ENCODE measurements at places on chromosomes 4 and X. TPM values are rescaled to one million over a fixed set of nuclear protein-coding genes. Genes with fewer than 3 reads are reported as not detected.

DNA sequence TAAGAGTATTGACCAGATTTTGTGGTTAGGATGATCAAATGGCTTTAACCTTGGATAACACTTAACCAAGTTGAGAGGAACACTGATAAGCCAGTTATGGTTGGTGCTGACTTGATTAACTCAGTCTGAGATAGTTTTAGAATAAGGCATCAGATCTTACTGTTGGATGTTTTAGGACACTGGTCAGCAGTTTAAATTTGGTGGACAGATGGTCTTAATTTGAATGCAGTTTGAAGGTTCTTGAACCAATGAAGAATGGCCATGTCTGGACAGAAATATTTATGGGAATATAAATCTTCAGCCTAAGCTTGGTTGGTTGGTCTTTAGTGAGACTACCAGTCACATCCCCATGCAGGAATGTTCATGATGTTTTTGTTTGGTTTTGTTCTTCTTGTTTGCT, 2.6 kb upstream of the GIMD1 start:
- H3K27ac ChIP-seq = no peak overlapping the region
- H3K27me3 ChIP-seq = no peaks in the 10 kb centered on the region
- DNase-seq = no peak
- no peak overlapping the region for H3K4me3 ChIP-seq
- H3K36me3 ChIP-seq = no peaks in the 10 kb centered on the region

- no peaks in the 10 kb centered on the region for H3K27me3 ChIP-seq
- DNase-seq = no peak
- H3K36me3 ChIP-seq = no peaks in the 10 kb centered on the region
- H3K27ac ChIP-seq = no peak overlapping the region
Measured at GRCh38 chr4:136637071-136637777, 895.1 kb downstream of the PCDH18 start.

DNA sequence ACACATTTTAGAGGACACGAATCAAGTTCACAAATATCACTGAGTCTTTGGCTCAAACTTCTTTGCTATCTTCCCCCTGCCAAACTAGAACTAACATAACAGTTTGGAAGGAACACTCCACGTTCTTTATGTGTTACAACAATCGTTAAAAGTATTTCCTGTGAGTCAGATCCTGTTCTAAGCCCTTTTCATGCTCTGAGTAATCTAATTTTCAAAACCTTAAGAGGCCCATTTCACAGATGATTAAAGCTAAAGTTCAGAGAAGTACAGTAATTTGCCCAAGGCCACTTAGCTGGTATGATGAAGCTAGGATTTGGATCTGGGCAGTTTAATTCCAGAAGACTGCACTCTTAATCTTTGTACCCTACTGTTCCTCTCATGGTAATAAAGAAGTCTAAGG, 854.4 kb upstream of the INTU start:
- H3K4me1 ChIP-seq = no peaks in the 10 kb centered on the region
- no peak for DNase-seq
- H3K4me3 ChIP-seq = no peak overlapping the region
- no peaks in the 10 kb centered on the region for H3K36me3 ChIP-seq
- H3K27me3 ChIP-seq = no peaks in the 10 kb centered on the region

GRCh38 chr4:140963883-140964282, 169.4 kb downstream of the RNF150 start:
- no peak overlapping the region for H3K4me3 ChIP-seq
- no peak for DNase-seq
- peaks cover 3% of the 10 kb centered on the region for H3K4me1 ChIP-seq

DNA sequence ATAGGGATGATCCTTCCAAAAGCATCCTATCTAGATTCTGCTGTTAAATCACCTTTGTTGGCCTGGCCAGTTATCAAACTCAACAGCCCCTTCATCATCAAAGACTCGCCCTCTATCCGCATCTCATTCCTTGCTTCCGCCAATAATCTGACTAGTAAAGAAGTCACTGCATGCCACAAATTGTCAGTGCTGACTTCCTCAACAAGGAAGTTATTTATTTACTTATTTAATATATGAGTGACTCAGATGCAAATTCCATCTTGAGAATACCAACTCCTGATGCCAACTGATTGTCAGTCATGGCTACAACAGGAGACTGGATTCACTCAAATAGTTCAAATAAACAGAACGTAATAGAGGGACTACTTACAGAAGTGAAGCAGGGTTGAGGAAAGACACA, 283.8 kb downstream of the TRIML1 start:
- H3K4me1 ChIP-seq = no peaks in the 10 kb centered on the region
- no peak overlapping the region for H3K27ac ChIP-seq
- no peak overlapping the region for H3K4me3 ChIP-seq
- H3K36me3 ChIP-seq = no peaks in the 10 kb centered on the region
- no peaks in the 10 kb centered on the region for H3K27me3 ChIP-seq

DNA sequence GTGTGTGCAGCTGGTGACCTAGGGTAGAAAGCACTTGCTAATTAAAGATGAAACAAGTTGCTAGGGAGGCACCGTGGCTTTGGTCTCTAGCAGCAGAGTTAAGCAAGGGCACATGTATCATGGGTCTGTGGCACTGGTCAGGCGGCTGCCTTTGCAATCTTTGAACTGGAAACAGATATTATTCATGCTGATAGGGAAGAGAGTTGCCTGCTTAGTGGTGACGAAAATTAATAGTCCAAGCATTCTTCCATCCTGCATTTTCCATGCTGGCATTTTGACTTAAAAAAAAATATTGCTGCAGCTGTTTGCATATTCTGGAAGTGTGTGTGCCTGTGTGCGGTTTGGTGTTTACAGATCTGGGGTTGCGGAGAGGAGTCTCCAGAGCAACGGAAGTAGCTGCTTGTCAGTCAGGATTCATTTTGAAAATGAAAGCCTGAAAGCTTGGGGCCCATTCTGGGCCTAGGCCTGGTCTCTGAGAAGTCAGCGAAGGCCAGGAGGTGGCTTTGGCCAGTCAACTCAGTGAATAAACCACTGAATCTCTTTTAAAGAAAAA, 2.3 kb upstream of the SOWAHD start:
- H3K4me1 ChIP-seq = peaks cover 17% of the 10 kb centered on the region
- H3K4me3 ChIP-seq = no peak overlapping the region
- no peaks in the 10 kb centered on the region for H3K36me3 ChIP-seq
- DNase-seq = no peak

- H3K4me1 ChIP-seq = no peaks in the 10 kb centered on the region
- no peaks in the 10 kb centered on the region for H3K36me3 ChIP-seq
- no peaks in the 10 kb centered on the region for H3K27me3 ChIP-seq
Measured at GRCh38 chrX:12138361-12139313, at the start of gene FRMPD4. TSS of gene FRMPD4 (plus strand) at chrX:12138473. CDS start at chrX:12138972, 499 bp downstream.

GRCh38 chrX:16251782-16252181, 84.5 kb downstream of the MAGEB17 start:
- no peak for DNase-seq
- no peaks in the 10 kb centered on the region for H3K36me3 ChIP-seq
- H3K4me3 ChIP-seq = no peak overlapping the region
- no peaks in the 10 kb centered on the region for H3K4me1 ChIP-seq

- H3K36me3 ChIP-seq = no peaks in the 10 kb centered on the region
- H3K27me3 ChIP-seq = no peaks in the 10 kb centered on the region
- H3K4me1 ChIP-seq = no peaks in the 10 kb centered on the region
Measured at GRCh38 chr4:159444678-159445077, 341.8 kb downstream of the RAPGEF2 start.

DNA sequence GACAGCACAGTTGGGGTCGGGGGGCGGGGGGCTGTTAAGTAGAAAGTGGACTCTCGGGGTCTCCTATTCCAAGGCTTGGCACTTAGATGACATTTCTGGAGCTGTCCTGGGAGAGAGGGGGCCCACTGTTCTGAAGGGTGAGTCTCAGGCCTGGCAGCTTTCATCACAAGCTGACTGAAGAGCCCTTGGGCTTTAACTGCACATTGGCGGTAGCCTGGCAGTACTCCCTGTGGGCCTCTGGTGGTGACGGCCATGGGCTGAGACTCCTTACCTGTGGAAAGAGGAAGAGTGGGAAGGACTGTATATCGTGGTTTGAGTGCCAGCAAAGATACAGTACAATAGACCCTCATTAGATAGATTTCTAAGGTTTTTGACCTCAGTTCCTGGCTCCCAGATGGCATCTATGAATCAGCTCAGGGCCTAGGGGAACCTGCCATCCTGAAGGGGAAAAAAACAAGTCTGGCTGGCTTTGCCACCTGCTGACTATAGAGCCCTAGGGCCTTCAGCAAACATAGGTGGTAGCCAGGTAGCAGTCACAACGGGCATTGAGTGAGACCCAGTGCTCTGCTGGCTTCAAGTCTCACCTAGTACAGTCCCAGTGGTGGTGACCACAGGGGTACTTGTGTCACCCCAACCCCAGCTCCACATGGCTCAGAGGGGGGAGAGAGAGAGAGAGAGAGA, 87.9 kb downstream of the ANKRD17 start:
- H3K27ac ChIP-seq = no peak overlapping the region
- H3K36me3 ChIP-seq = peaks cover 21% of the 10 kb centered on the region
- no peaks in the 10 kb centered on the region for H3K27me3 ChIP-seq
- no peaks in the 10 kb centered on the region for H3K4me1 ChIP-seq

DNA sequence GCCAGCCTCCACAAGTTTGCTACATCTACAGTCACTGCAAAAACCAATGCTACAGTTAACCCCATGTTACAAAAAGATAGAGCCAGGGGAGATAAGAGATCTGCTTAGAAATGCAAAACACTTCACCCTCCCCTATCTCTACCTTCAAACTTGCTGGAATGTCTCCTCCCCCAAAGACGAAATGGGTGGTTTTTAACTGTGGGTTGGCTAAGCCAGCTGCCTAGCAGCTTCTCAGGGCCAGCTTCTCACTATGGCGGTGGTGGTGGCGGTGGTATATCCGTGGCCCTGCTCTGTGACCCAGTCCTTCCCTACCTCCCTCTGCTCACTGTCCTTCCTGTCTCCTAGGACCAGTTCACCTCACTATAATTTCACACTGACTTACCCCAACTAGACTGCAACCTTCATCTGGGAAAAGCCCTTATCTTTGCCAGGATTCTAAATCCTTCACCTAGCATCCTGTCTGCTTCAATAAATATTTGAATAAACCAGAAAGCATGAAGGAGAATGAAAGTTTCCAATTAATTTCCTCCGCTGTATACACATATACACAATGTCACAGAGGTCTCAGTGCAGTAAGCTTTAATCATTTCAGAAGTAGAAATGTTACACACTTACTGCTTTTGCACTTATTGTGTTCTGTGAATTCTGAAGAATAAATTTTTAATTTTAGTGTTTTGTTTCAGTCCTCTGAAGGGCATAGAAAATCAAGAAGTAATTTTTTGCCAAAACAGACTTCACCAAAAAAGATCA, 46.3 kb downstream of the SH3KBP1 start:
- no peak for DNase-seq
- H3K36me3 ChIP-seq = no peaks in the 10 kb centered on the region
- H3K4me1 ChIP-seq = no peaks in the 10 kb centered on the region
- no peak overlapping the region for H3K4me3 ChIP-seq
- no peaks in the 10 kb centered on the region for H3K27me3 ChIP-seq

GRCh38 chrX:115060013-115060412, 42.6 kb upstream of the IL13RA2 start:
- no peaks in the 10 kb centered on the region for H3K4me1 ChIP-seq
- H3K36me3 ChIP-seq = no peaks in the 10 kb centered on the region
- no peak overlapping the region for H3K4me3 ChIP-seq
- no peaks in the 10 kb centered on the region for H3K27me3 ChIP-seq
- DNase-seq = no peak

DNA sequence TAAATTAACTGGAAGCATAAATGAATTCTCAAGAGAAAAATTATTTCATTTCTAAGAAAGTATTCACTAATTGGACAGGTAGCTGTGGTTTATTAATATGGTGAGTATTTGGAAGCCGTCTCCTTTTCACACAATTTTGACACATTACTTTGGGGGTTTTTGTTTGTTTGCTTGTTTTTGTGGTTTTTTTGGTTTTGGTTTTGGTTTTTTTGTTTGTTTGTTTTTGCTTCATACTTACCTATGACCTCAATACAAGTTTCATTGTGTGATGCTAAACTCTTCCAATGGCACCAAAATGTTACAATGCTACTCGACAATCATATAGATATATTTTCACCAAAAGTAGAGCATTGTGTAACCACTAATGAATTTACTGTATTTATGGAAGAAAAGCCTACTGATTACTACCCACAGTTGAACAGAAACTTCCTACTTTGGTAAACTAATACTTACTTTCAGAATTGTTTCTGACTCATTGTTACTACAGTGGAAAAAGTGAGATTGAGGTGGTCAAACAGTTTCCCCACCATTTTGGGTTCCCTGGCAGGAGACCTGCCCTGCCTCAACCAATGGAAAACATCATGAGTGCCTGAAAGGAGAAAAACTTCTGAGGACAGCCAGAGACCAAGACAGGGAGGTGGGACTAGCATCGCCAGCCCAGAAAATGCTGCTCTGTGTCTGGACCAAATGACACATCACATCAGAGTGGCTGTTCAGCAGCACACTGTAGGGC, 443.1 kb downstream of the HNRNPD start:
- no peaks in the 10 kb centered on the region for H3K36me3 ChIP-seq
- no peak for DNase-seq
- no peaks in the 10 kb centered on the region for H3K4me1 ChIP-seq
- H3K4me3 ChIP-seq = no peak overlapping the region

DNA sequence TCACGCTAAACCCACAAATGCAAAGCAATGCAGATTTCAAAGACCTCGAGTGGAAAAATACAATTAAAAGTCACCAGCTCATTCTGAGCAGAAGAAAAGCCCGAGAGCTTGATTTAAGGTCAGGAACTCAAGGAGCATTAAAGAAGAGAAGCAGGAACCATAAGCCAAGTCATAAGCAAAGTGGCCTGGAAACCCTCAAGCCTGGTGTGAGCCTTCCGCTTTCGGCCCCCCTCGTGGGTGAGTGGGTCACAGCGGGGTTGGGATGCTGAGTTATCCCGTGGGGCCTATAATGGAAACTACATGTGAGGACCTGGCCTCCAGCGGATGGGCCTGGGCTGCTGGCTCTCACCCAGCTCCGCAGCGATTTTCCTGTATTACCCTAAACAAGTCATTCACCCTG, 504.3 kb downstream of the RAB28 start:
- H3K27me3 ChIP-seq = no peaks in the 10 kb centered on the region
- H3K36me3 ChIP-seq = no peaks in the 10 kb centered on the region
- no peaks in the 10 kb centered on the region for H3K4me1 ChIP-seq
- H3K4me3 ChIP-seq = no peak overlapping the region
- H3K27ac ChIP-seq = peak overlapping the region; percentile 63

DNA sequence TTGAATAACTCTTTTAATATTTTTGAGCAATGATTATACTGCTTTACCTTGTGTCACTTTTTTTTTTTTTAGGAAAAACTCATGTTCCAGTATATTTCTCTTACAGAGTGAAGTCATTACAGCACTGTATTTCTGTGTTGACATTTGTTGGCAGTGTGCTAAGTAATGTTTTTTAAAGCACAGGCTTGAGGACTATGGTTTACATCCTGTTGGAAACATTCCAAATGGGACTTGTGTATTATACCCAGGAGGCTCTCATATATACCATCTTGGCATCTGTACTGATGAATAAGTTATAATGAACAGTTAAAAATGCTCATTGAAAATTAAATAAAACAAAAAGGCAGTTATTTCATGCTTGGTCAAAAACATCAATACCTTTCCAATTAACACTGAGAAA, 33.8 kb downstream of the CEP44 start:
- no peak for DNase-seq
- no peaks in the 10 kb centered on the region for H3K27me3 ChIP-seq
- no peak overlapping the region for H3K4me3 ChIP-seq

GRCh38 chr4:157315968-157316367, 95.4 kb downstream of the GRIA2 start:
- H3K4me3 ChIP-seq = no peak overlapping the region
- H3K36me3 ChIP-seq = no peaks in the 10 kb centered on the region
- no peaks in the 10 kb centered on the region for H3K4me1 ChIP-seq
- no peak for DNase-seq

Gene ATP2B3
- under 0.01 TPM for total RNA-seq

Gene CT55
- total RNA-seq = not detected

Gene SAGE1
- total RNA-seq = not detected

Gene DDX60
- 11.4 TPM for total RNA-seq

Gene TFE3
- 69.8 TPM for total RNA-seq

Gene ADGRG2
- total RNA-seq = 2.2 TPM

Gene CPEB2
- total RNA-seq = 31.9 TPM
